ENCODE measurements at places on chromosomes 2 and 18. TPM values are rescaled to one million over a fixed set of nuclear protein-coding genes. Genes with fewer than 3 reads are reported as not detected.
A peak's percentile ranks its signal among the peaks of the same experiment; 100 is the strongest.

GRCh38 chr2:196160101-196160500, 11.3 kb downstream of the STK17B start:
- H3K27ac ChIP-seq = peak overlapping the region; percentile 17
- peaks cover 6% of the 10 kb centered on the region for H3K4me1 ChIP-seq
- peak; percentile 96 for DNase-seq
- no peaks in the 10 kb centered on the region for H3K27me3 ChIP-seq

PNPT1 gene
- total RNA-seq = 20.0 TPM

MOGAT1 gene
- not detected for total RNA-seq

DNA sequence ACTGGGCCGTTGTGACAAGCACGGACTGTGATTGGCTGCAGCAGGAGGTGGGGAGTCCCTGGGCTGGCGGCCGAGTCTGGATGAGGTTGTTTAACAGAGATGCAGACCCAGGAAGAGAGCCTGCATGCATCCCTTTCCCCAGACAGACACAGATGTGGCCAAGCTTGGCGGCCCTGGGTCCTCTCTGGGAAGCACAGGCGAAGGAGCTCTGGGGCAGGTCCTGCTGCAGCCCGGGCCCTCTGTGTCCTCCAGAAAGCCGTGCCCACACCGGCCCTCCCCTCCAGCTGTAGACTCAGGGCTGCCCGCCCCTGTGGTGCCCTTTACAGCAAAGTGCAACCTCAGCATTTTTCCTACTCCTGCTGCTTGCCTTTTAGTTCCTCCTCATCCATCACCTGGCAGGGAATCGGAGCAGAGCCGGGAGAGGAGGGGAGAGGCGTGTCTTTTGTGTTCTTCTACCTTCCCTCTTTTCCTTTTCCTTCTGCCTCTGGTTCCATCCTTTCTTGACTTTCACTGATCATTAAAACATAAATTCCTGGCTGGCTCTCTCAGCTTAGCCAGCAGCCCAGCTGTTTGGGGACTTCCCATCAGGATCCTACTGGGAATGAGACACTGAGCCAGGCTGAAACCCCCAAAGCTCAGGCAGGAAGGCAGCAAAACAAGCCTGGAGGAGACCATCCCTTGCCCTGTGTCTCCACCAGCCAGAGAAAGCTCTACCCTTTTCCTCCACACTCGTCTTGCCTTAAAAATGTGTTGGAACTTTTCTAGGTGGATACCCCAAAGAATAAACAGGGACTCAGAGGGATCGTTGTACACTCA, 75.0 kb downstream of the CTIF start:
- no peak overlapping the region for H3K27ac ChIP-seq
- peaks cover 2% of the 10 kb centered on the region for H3K36me3 ChIP-seq
- DNase-seq = peak; percentile 29
- H3K27me3 ChIP-seq = no peaks in the 10 kb centered on the region
- H3K4me3 ChIP-seq = no peak overlapping the region
- no peaks in the 10 kb centered on the region for H3K4me1 ChIP-seq

PAX8 gene
- 0.51 TPM for total RNA-seq

All from fibroblast of lung (primary cell).